ENCODE measurements at places on chromosomes 16 and 17. TPM values are rescaled to one million over a fixed set of nuclear protein-coding genes. Genes with fewer than 3 reads are reported as not detected.

Gene PTX4
- total RNA-seq = not detected

Gene C16orf92
- not detected for total RNA-seq

Gene AIPL1
- total RNA-seq = not detected

Gene SDR42E2
- total RNA-seq = not detected

Gene OR3A3
- total RNA-seq = not detected

Gene PDILT
- total RNA-seq = not detected

Gene CDK3
- total RNA-seq = 4.1 TPM

Gene SULT1A2
- total RNA-seq = 0.23 TPM

Gene ABCC11
- total RNA-seq = 0.15 TPM

Gene STUB1
- total RNA-seq = 100 TPM

Gene ARL16
- 18.5 TPM for total RNA-seq

Gene FBXW10B
- 0.46 TPM for total RNA-seq

Gene SPEM3
- not detected for total RNA-seq

Gene SLFN12
- total RNA-seq = 6.7 TPM

Gene MYH11
- not detected for total RNA-seq

Gene ATXN2L
- 253 TPM for total RNA-seq

Gene CES3
- 0.57 TPM for total RNA-seq
